ENCODE measurements at places on chromosomes 7 and 10.
A peak's percentile ranks its signal among the peaks of the same experiment; 100 is the strongest.

GRCh38 chr10:46171661-46172060 is 115.1 kb upstream of the ANTXRL start:
- no peak for DNase-seq

DNA sequence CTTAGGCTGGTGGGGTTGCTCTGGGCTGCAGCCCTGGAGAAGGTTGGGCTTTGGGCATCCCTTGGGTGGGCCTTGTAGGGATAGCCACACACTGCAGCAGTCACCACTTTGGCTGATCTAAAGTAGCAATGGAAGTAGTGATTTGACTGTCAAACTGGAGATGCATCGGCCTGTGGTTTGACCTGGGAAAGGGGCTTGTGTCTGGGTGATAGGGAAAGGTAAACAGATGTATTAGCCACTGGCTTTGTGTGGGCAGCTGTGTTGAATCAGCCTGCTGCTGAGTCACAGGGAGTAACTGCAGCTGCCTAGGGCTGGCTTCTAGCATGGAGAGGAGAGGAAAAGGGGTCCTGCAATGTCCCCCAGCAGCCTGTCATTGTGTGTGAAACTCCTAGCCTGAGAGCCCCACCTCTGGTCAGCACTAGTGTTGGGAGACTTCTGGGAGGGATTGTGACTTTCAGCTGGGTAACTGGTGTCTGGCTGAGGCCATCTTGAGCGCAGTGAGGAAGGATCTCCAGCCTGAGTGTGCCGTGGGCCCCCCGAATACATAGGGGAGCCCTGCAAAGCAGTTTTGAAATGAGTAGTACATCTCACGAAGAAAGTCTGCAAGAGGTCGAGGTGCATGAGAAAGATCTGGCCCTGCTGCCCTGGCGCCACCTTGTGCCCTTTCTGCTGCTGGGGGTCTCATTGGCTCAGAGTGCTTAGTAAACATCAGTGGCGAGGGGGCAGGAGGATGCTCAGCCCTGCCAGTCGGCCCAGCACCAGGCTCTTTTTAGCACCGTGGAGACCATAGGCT is 117.3 kb downstream of the FANK1 start:
- DNase-seq, result peak; percentile 51

DNA sequence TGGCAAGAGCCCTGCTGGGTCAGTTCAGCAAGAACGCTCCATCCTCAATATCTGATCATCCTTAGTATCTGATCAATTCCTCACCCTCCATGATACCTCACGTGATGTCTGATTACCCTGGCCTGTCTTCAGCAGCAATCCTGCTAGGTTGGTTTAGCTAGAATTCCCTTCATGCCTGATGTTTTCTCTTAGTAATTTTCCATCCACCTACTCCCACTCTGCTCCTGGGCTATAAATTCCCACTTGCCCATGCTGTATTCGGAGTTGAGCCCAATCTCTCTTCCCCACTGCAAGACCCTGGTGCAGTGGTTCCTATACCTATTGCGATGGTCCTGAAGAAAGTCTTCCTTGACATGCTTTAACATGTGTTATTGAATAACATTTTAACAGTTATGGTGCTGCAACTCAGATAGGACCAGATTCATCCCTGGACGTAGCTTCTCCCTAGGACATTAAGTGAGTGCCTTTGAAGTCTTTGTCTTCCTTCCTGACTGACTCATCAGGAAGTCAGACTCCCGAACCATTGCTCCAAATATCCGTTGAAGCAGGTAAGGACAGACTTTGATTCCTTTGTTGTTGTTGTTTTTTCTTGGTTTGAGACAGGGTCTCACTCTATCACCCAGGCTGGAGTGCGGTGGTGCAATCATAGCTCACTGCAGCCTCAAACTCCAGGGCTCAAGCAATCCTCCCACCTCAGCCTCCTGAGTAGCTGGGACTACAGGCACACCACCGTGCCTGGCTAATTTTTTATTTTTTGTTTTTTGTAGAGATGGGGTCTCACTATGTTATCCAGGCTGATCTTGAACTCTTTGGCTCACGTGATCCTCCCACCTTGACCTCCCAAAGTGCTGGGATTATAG is 29.4 kb upstream of the CLDN3 start:
- no peak for DNase-seq

GRCh38 chr7:81583882-81584533 is 185.8 kb downstream of the HGF start:
- DNase-seq, result no peak

GRCh38 chr10:4246881-4247358 is 461.9 kb upstream of the KLF6 start:
- no peak for DNase-seq

DNA sequence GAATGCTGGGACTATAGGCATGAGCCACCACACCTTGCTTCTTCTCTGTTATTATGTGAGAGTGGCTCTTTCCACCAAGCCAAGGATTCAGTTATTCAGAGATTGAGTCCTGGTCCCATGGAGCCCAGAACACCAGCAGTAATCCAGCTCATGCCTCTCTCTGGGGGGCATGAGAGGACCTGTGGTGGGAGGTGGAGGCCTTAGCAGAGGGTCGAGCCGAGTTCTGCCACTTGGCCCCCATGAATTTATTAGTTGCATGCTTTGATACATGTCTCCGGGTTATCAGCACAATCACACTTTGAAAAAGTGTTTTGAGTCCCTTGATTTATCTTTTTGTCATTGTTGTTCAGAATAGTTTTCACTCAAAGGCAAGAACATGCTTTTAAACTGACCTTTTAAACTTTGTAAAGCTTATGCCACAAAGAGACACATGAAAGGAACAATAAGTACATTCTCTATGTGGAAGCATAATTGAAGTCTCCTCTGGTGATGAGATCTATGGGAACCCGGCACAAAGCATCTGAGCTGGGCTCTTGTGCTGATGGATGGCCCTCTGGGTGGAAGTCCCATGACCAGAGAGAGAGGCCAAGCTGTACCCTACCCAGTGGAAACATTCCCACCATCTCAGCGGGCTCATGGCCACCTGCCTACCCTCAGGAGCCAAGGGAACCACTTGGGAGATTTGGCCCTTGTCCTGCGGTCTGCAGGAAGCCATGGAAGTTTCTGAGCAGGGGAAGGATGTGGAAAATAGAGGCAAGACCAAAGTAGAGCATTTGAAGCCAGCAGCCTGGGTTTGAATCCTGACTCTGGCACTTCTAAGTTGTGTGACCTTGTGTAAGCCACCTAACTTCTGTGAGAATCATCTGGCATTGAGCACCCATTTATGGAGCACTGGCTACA is 53.9 kb downstream of the MINDY4 start:
- DNase-seq, result no peak

- DNase-seq, result no peak
These were observed 66.3 kb downstream of the MTERF1 start for GRCh38 chr7:91814189-91814588.

DNA sequence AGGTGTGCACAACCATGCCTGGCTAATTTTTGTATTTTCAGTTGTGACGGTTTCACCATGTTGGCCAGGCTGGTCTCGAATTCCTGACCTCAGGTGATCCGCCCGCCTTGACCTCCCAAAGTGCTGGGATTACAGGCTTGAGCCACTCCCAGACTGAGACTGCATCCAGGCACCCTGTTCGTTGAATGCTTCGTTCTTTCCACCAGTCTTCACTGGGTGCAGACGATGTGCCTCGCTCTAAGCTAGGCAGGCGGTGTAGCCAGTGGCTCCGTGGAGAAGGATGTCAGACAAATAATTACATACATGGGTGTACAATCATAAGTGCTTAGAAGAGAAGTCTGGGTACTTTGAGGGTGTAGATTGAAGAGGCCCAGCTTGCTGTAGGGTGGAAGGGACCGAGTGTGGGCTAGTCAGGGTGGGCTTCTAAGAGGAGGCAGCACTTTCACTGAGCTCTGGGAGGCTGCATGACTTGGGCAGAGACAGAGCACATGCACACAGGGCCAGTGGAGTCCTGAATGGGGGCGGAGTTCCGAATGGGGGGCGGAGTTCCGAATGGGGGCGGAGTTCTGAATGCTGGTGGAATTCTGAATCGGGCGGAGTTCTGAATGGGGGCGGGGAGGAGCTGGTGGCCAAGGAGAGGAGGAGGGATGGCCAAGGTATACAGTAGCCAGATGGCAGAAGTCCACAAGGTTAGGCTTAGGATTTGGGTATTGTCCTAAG is 74.3 kb downstream of the COL26A1 start:
- DNase-seq, result peak; percentile 31

DNA sequence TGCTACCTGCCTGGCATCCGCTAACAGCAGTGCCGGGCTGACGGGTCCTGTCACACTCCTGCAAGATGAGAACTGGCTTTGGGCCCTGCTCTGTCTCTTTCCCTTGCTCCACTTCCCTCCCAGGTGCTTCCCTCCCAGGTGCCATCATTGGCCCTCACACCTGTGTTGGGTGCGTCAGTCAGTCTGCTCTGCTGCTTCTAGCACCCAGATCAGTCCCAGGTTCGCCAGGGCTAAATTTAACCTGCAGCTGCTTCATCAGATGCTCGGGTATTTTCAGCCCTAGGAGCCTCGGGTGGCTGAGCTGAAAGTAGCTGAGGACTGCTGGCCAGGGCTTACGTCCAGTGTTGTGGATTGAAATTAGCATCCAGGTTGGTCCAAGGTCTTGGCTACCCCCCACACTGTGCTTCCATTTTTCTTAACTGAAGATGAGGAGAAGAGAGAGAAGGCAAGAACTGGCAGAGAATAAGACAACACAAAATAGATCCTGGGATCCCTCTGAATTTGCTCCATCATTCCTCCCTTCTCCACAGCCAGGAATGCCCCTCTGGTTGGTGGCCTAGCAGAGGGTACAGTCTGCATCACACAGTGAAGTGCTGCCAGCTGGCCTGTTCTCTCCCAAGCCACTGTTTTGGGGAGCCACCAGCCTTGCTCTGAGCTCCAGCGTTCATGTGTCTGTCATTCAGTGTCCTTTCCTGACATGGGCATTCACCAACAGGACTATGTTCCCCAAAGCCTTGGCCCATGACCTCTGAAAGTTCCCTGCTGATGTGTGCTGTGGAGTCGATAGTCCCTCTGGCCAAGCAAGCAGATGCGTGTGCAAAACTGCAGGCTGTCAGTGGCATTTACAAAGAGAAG is 65.9 kb upstream of the SYPL1 start:
- no peak for DNase-seq

- DNase-seq, result no peak
These were observed 2.0 kb downstream of the MNX1 start for GRCh38 chr7:157008206-157009169.

DNA sequence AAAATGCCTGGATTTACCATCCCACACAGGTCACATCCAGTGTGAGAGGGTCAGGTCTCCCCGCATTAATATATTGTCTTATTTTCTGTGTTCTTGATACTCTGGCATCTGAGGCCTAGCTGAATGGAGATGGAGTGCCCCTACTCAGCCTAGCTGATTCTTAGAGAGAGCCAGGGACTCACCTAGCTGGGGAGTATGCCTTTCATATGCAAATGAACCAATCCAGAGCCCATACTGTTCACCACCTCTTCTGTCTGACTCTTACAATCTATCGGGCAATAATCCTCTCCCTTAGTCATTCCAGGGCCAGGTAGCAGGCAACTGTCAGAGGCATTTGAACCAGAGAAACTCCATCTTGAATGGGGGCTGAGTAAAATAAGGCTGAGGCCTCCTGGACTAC is 46.3 kb downstream of the LBX1 start:
- no peak for DNase-seq

- no peak for DNase-seq
These were observed 28.6 kb downstream of the PARD3 start for GRCh38 chr10:34786464-34786863.

GRCh38 chr10:48249763-48250351 is 24.6 kb downstream of the FRMPD2 start:
- DNase-seq, result no peak

DNA sequence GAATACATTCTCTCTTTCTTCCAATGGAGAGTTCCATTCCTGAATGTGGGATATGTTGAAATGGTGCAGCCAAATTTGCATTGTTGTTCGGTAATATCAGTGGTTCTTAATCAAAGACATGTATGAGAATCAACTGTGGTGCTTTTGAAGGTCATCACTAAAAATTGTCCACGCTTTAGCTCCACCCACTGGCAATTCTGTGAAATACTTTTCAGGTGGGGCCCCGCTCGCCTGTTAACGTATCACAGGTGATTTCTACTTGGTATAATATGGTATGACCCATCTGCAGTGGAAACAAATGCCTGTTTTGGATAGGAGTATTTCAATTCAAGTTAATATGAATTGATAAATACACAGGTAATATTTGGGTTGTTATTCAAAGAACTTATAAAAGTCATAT is 178.4 kb downstream of the NSUN6 start:
- no peak for DNase-seq

DNA sequence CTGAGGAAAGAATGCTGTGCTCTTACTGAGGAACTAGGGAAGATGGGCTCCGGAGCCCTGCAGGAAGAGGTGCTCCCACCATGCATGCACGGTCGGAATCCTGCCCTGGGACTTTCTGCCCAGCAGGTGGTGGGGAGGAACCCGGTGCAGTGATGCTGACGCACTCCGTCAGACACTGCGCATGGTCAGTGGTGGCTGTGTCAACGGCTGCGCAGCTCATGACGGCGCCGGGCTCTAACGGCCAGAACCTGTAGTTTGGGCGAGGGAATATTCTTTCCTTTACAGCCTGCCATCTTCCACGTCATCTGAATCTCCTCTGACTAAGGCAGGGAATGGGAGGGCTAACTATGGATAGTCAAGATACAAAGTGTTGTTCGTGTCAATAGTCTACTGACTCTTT is 189.2 kb upstream of the MGMT start:
- no peak for DNase-seq

GRCh38 chr10:131786756-131787605 is 113.8 kb upstream of the PPP2R2D start:
- no peak for DNase-seq

- DNase-seq, result no peak
These were observed 108.7 kb downstream of the TBXAS1 start for GRCh38 chr7:139937715-139938114.

GRCh38 chr7:123367484-123368122 is 166.8 kb downstream of the IQUB start:
- peak; percentile 9 for DNase-seq

DNA sequence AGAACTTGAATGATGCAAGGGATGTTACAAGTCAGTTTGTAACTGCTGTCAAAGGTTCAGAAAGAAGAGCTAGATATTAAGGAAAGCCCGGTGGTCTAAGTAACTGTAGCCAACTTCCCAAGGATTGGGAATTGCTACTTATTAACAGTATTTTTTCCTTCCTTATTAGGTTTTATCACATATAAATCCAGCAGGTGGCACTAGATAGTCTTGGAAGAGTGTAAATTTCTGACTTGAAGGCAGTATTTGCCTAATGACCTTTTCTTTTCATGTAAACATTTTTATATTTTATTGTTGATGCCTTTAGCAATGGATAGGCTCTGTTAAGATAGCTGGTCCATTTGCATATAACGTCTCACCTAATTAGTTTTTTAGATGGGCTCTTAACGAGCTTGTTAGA is 51.2 kb downstream of the ANLN start:
- DNase-seq, result no peak
